Epithelial cell of proximal tubule (primary cell): ENCODE measurements at places on chromosomes 1 and 21.

DNA sequence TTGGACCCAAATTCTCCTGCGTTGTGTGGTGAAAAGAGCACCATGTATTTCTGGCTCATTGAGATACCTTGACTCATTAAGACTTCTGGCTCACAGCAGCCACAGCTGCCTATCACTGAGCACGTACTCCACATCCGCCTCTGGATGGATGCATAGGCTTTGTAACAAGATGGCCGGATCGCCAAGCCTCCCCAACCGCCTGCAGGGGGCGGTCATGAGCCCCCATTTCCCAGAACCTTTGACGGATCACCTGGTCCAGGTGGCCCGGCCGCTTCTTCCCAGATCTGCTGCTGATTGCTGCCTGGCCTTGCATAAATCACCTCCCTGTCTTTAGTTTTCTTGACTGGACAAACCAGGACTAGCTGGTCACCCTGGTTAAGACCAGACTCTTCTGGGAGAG, 156.5 kb upstream of the KLHDC7A start:
- no peak for DNase-seq

DNA sequence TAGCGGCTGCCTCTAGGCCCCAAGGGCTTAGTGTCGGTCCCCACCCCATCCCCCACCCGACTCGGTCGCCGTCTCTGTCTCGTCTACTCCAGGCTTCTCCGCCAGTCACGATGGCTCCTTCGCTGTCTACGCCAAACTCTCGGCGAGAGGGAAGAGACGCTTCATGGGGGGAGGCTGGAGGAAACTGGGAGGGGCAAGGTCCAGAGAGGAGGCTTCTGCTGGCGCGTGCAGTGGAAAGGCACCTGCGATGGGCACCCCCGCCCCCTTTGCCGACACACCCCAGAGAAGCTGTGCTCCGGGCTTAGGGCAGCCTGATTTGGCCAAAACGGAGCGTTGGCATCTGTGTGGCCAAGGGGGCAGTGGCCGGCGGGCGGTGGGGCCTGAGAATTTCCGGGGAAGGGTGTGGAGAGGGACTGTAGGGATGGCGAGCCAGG, 1.2 kb upstream of the CSMD2 start:
- no peak for DNase-seq

DNA sequence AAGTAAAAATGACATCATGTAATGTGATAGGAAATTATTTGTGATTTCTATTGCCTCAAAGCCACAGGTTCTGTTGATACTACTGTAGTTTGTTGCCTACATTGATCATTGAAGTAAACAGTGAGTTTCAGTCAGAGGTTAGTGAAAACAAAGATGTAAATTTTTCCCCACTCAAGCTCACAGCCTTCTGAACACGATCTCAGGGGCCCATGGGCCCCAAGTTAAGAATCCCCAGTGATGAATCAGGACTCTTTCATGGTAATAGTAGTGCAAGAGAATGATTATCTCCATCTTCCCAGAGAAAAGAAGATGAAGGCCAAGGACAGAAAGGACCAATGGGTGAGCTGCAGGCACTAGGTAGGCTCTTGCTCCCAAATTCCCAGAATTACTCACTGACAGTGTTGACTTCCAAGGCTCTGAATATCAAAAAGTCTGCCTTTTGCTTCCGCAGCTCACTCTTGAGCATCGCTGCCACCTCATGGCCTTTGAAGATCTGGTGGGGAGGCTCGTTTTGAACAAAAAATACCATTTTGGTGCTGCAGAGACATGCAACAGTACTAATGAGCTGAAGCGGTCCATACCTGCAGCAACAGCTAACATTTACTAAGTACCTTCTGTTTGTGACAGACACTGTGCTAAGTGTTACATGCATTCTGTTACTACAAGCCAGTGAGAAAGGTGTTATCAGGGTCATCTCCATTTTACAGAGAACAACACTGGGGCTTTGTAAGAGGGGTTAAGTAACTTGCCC, 113.3 kb downstream of the KIAA0319L start:
- no peak for DNase-seq

- DNase-seq, result peak; percentile 78
Measured at GRCh38 chr1:56133522-56134472, 445.6 kb downstream of the PLPP3 start.

GRCh38 chr1:45454464-45454863, 36.5 kb downstream of the TESK2 start:
- no peak for DNase-seq

- no peak for DNase-seq
Measured at GRCh38 chr1:150999926-151000325, 6.8 kb downstream of the MINDY1 start.

DNA sequence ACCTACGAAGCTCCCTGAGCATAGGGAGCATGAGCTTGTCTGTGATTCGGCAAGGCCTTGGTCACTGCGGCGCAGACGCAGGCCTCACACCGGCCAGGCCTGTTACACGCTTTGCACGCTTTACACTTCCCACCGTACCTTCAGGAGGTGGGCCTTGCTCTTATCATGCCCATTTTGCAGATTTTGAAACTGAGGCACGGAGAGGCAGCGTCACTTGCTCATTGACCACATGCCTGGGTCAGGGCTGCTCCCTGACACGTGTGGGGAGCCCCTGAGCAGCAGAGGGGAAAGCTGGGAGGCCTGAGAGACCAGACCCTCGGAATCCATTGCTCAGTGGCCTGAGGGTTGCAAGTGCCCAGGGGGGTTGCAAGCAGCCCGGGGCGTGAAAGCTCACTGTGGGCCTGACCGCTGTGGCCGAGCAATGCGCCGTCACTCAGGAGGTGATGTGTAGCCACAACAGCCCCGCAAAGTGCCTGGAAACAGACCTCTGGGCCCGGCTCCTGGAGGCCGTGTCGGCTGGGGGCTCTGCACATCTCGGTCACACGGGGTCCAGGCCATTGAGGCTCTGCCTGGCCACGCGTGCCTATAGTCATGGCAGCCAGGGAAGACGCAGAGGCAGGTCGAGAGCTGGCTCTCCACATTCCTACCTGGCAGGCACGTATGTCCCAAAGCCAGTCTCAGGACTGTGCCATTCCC, 6.9 kb downstream of the ARHGEF16 start:
- no peak for DNase-seq

DNA sequence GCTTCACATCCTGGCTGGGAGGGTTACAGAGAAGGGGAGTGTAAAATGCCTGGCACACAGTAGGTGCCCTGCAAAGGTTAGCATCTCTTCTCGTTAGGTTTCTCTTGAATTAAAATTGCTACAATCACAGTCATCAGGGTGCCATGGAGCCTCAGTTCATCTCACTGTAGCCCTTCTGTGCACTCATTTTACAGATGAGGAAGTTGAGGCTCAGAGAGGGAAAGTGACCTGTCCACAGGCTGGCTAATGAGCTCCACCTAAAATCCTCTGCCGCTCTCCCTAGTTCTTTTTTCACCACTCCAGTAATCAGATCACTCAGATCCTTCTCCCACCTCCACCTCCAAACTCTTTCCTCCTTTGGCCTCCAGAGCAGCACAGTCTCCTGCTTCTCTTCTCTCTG, 13.5 kb upstream of the AHDC1 start:
- DNase-seq, result no peak
